ENCODE measurements at places on chromosomes 16 and 17.

DNA sequence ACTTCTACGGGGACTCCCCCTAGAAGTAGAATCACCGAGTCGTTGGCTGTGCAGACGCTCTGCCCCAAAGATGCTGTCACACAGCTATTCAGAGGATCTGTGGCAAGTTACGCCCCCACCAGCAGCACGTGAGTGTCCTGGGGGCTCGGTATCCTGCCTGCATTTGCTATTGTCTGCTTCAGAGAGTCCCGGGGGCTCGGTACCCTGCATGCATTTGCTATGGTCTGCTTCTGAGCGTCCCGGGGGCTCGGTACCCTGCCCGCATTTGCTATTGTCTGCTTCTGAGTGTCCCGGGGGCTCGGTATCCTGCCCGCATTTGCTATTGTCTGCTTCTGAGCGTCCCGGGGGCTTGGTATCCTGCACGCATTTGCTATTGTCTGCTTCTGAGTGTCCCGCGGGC lies 23.8 kb upstream of the ZNF469 start:
- no peak for DNase-seq

GRCh38 chr17:67500261-67500660 lies 123.2 kb downstream of the PITPNC1 start:
- DNase-seq = no peak

- DNase-seq = peak; percentile 27
Observed at GRCh38 chr17:57554826-57555635, 190.1 kb downstream of the CCDC182 start.

- DNase-seq = peak; percentile 57
Observed at GRCh38 chr17:82648742-82649331, 593 bp upstream of the WDR45B start.

DNA sequence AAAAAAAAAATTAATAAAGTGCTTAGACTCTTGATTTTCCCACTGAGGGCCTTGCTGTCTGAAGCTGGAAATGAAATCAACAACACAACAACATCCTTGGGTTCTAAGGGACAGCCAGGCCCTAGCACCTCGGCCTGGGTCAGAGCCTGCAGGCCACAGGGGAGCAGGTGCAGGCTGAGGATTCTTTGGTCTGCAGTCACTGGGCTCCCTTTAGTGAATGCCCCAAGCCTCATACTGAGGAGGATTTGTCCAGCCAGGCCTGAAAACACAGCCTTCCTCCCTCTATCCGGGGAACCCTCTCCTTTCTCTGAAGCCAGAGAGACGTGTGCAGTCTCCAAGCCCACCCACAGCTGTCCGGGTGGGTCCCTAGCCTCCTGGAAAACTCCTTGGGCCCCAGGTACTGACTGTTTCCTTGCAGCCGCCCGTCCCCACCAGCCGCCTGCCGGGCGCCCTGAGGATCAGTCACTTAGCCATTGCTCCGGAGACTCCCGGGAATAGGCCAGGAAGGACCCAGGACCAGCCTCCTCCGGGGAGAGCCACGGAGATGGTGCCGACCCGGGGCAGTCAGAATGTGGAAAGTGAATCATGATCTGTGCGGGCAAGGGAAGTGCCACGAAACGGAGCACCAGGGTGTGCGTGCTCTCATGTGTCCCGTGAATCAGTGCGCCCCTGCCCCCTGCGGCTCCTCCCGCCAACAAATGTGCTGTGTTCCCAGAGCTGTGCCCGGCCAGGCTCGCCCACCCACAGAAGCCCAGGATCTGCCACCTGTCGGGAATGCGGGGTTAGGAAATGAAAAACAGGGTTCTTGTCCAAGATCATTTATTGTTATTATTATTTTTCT lies 91.0 kb downstream of the RTN4RL1 start:
- no peak for DNase-seq
